ENCODE measurements at places on chromosomes 5 and 9.

GRCh38 chr9:69946800-69947437, 96.7 kb upstream of the MAMDC2 start:
- DNase-seq: no peak

GRCh38 chr5:36719282-36719681, 112.9 kb downstream of the SLC1A3 start:
- no peak for DNase-seq

GRCh38 chr5:119789406-119790117, 160.2 kb downstream of the FAM170A start:
- no peak for DNase-seq

DNA sequence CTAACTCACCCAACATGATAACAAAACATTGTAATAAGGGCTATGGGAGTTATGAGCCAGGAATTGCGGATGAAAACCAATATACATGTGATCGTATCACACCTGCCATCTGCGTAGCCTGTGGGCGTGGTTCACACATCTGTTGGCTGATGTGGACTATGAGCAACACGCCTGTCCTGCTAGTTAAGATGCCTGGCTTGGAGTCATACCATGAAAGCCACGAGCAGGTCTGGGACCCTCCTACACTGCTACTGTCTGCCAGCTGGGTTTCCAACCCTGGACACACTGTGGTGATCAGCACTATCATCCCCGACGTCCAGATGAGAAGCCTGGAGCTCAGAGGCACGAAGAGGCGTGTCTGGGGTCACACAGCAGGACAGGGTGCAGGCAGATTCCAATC, 40.2 kb downstream of the STK10 start:
- DNase-seq: no peak

- DNase-seq: no peak
Measured at GRCh38 chr5:176535101-176535663, 2.0 kb downstream of the RNF44 start.

GRCh38 chr5:152331006-152331405, 74.1 kb downstream of the NMUR2 start:
- no peak for DNase-seq

GRCh38 chr5:167284222-167284890, 1007.1 kb upstream of the WWC1 start:
- DNase-seq: no peak

GRCh38 chr9:99925541-99925940, 19.1 kb downstream of the STX17 start:
- no peak for DNase-seq

DNA sequence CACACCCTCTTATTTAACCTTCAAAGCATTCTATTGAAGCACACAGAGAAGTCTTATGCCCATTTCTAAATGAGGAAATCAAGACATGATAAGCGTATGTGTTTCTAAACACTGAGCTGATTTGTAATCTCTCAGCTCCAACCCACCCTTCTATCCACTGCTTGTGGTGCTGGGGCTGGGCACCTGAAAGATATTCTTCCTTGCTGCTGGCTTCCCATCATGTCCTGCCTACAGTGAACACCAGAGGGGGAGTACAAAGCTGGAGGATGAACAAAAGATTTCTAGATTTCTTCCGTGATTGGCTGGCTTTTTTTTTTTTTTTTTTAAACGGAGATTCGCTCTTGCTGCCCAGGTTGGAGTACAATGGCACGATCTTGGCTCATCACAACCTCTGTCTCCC, 14.4 kb downstream of the ACTL7A start:
- DNase-seq: no peak

DNA sequence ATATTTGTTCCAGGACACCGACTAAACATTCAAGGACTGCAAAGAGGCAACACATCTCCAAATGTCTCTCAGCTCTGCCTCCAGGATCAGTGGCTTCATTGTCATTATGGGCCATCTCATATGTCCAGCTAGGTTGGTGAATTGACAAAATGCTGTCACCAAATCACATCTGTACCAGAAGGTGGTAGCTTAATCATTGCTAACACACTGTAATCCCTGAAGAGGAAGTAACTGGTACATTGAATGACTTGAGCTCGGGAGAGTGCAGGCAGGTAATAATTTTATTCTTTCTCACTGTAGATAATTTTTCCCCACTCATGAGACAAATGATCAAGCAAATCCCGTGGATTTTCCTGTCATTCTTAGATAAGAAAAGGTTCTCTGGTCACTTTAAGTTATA, 169.8 kb downstream of the SEMA6A start:
- no peak for DNase-seq

- peak; percentile 26 for DNase-seq
Measured at GRCh38 chr9:136901516-136902258, 15.4 kb downstream of the TRAF2 start.

- no peak for DNase-seq
Measured at GRCh38 chr9:114962809-114963208, 32.4 kb upstream of the TNFSF8 start.
